ENCODE measurements at places on chromosomes 2 and 18.

- no peak for DNase-seq
Observed at GRCh38 chr2:58569475-58570185, 328.5 kb upstream of the FANCL start.

GRCh38 chr2:86492048-86492453 lies 50.9 kb downstream of the KDM3A start:
- DNase-seq: no peak

GRCh38 chr2:11080253-11081115 lies 74.8 kb upstream of the SLC66A3 start:
- DNase-seq: no peak

DNA sequence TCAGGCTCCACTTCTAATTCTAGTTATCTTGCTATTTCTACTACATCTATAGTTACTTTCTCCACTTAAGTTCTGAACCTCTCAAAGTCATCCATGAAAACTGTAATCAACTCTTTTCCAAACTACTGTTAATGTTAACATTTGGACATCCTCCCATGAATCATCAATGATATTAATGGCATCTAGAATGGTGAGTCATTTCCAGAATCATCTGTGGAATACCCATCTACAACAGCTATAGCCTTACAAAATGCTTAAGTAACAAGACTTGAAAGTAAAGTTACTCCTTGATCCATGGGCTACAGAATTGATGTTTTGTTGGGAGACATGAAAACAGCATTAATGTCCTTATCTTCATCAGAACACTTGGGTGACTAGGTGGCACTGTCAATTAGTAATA lies 35.4 kb downstream of the BARD1 start:
- DNase-seq: no peak

DNA sequence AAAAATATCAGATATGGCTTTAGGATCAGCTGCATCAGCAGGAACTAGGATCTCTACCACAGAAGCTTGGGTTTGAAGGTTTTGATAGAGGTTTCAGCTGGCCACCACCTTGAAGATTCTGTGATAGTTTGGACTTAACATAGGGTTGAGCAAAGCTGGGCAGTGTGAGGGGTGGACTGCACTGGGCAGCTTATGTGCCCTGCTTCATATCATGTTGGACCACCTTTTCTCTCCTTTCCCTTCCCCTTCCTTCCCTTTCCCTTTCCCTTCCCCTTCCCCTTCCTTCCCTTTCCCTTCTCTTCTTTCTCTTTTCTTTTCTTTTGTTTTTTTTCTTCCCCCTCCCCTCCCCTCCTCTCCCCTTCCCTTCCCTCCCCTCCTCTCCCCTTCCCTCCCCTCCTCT lies 196.3 kb upstream of the CXCR4 start:
- DNase-seq: no peak

DNA sequence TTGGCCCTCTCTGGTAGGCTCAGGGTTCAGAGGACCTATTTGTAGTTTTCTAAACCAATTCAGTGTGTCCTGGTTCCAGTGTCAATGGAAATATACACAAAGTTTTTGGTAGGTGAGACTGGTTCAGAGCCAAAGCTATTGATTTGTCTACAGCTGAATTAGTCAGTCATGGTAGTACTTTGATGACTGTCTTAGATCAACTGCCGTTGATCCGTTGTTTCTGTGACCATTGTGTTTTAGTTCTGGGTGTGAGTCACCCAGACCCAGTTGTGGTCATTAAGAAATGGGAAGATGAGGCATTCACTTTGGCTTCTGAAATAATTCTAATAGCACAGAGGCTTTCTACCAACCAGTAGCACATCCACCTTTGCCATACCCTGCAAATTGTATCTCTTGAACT lies 16.0 kb upstream of the RPE start:
- no peak for DNase-seq

GRCh38 chr18:36887114-36887513 lies 58.2 kb downstream of the KIAA1328 start:
- no peak for DNase-seq

DNA sequence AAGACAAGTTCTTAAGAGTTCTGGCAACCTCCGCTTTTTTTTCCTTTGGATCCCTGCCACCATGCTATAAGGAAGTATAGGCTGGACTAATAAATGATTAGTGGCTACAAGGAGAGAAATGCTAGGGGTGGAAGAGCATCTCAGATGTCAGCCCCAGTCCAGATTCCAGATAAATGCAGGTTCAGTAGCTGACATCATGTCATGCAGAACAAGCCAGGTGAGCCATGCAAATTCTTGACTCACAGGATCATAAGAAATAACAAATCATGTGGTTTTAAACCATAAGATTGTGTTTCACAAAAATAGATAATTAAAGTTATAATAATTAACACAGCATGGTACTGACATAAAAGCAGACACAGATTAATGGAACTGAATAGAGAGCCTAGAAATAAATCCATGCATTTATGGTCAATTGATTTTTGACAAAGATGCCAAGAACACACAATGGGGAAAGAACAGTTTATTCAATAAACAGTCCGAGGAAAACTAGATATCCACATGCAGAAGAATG lies 152.9 kb upstream of the SESTD1 start:
- DNase-seq: no peak

DNA sequence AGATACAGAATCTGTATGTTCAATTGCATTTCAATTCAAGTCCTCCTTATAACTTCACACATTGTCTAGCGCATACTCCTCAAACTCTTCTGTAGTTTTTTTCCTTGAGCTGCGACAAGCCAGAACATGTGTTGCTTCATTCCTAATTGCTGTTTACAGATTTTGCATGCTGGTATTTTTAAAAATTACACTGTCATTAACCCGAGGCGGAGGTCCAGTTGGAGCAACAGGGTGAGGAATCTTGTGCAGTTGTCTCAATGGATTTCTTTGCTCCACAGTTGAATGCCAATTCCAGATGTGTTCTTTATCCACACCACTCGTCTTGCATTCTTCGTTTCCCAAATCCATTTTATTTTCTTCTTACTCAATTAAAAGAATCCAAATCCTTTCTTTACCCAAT lies 16.4 kb upstream of the SERPINB13 start:
- no peak for DNase-seq

GRCh38 chr2:19462256-19462645 lies 103.8 kb upstream of the OSR1 start:
- no peak for DNase-seq

GRCh38 chr2:238496756-238497609 lies 70.3 kb downstream of the ASB1 start:
- peak; percentile 37 for DNase-seq

- peak; percentile 68 for DNase-seq
Observed at GRCh38 chr18:2905854-2906703, 59.3 kb downstream of the EMILIN2 start.

- DNase-seq: no peak
Observed at GRCh38 chr18:331221-331821, 63.5 kb upstream of the THOC1 start.

GRCh38 chr2:27356056-27356381 lies 545 bp downstream of the GTF3C2 start:
- DNase-seq: no peak

DNA sequence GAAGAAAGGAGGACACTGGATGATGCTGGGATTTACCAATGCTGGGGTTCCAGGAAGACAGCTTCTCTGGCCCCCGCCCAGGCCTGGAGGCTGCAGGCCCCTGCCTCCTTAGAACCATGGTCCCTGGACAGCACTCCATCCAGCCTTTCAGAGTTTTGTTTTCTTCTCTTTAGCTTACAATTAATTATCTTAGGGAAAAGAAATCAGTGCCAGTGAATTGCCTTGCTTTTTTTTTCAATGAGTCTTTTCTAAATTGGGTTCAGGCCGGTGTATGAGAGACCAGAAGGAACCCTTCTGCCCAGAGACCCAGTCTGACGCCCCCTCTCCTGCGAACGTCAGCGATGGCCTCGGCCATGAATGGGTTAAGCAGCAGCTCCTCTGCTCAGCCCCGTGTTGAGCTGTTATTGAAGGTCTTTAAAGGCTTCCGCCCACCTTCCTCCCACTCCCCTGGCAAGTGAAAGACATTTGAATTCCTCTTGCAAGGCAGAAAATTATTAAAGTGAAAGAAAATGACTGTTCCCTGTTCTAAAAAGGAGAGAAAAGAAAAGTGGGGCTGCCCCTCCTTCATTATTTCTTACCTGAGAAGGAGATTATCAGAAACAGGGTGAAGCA lies 65.7 kb upstream of the CHMP1B start:
- no peak for DNase-seq

- DNase-seq: peak; percentile 50
Observed at GRCh38 chr2:49210191-49210590, 55.9 kb upstream of the FSHR start.

GRCh38 chr2:1656326-1656960 lies 87.9 kb downstream of the PXDN start:
- no peak for DNase-seq

DNA sequence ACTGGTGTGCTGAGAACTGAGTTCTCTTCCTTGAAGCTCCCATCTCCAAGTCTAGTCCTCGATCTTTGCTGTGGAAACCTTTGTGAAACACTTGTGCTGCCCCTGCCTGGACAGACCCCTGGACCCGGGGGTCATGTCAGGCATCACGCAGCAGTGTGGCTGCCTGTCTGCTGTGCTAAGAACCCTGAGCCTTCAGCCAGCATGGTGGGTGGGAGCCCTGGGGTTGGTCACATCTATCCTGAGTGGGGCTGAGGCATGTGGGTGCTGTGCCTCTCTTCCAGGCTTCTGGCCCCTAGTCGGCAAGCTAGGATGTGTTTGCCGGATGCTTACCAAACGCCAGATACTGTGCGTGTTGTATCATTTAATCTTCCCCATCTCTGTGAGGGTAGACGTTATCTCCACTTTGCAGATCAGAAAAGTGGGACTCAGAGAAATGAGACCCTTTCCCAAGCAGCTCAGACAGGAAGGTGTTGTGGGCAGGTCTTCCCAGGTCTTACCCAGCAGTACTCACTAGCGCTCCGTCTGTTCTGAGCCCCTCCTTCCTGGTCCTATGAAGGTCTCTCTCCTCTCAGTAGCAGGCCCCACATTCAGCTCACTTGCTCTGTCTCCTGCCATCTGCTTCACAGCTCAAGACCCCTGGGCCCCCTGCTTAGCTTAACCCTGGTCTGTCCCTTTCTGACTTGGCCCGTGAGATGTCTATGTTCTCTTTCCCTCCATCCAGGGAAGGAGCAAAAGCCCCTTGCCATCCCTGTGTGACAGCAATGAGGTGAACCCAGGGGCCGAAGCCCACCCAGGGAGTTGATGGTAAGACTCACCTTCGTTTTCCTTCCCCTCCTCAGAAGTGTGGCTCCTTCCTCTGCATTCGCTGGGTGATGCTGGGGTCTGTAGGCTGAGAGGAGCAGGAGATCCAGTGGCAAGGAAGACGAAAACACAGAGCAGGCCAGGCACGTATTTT lies 242.8 kb downstream of the FAM210A start:
- DNase-seq: no peak

- no peak for DNase-seq
Observed at GRCh38 chr2:49174750-49175149, 20.4 kb upstream of the FSHR start.

- peak; percentile 43 for DNase-seq
Observed at GRCh38 chr2:26456440-26457250, 21.3 kb downstream of the OTOF start.

GRCh38 chr18:73479477-73479876 lies 611.7 kb upstream of the NETO1 start:
- no peak for DNase-seq

DNA sequence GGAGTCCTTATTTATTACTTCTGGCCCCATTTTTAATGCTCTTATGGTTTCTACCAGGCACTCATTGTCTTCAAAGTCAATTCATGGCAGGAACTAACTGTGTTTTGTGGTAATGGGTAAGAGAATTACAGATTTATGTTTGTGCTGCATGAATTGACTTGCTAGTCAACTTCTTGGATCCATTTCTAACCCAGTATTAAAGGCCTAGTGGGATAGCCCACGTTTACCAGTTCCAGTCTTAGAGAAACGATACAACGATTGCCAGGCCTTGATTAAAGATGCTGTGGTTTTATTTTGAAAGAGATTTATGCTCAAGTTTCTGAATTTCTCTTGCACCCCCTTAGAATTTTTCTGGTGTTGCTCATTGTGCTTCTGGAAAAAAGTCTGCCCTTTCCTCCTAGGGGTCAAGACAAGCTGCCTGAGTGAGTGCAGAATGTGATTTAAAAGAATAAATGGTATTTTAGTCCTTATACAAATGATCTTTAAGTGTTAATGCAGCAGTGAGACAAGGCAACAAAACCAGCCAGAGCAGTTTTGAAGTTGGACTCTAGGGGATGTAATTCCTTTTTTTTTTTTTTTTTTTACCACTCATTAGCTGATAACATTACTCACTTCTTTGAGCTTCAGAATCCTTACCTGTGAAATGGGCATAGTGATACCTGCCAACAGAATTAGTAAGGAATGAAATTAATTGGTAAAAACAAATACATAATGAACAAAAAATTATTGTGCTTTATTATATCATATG lies 101.5 kb downstream of the ARHGAP15 start:
- DNase-seq: no peak

DNA sequence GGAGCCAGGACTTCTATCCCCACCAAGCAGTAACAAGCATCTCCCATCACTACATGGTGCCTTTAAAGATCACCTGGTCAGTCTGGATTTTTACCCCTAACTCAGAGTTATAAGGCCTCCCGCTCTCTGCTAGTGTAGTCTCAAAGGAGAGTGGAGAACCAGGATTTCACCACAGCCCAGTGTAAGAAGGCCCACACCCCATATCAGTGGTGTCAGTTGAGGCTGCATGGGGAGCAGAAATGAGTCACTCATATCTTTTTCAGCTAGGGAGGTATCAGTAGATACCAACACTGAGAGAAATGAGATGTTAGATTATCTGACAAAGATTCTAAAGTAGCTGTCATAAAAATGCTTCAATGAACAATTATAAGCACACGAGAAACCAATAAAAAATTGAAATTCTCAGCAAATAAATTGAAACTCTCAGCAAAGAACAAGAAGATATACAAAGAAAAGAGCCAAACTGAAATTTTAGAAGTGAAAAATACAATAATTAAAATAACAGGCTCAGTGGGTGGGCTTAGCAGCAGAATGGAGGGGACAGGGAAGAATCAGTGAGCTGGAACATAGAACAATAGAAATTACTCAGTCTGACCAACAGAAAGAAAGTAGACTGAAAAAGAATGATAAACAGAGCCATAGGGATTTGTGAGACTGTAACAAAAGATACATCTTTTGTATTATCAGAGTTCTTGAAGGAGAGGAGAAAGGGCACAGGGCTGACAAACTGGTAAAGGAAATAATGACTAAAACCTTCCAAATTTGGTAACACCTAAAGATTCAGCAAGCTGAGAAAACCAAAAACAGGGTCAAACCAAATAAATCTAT lies 257.7 kb downstream of the ANAPC1 start:
- no peak for DNase-seq

- DNase-seq: no peak
Observed at GRCh38 chr2:217074576-217075255, 214.9 kb upstream of the TNP1 start.

- DNase-seq: no peak
Observed at GRCh38 chr2:169819106-169819505, 5.6 kb downstream of the METTL5 start.

GRCh38 chr2:50388324-50388723 lies 643.6 kb downstream of the NRXN1 start:
- no peak for DNase-seq
